ENCODE measurements at places on chromosomes 12 and 14. TPM values are rescaled to one million over a fixed set of nuclear protein-coding genes. Genes with fewer than 3 reads are reported as not detected.

Gene ANKRD33
- not detected for total RNA-seq

Gene SLC6A12
- total RNA-seq: 0.51 TPM

Gene CBX5
- total RNA-seq: 77.2 TPM

- no peak for DNase-seq
These were observed 30.6 kb downstream of the TMEM132D start for GRCh38 chr12:129873111-129873832.

- peak; percentile 61 for DNase-seq
These were observed 1.1 kb downstream of the ETV6 start for GRCh38 chr12:11650286-11651281.

- no peak for DNase-seq
These were observed 67.1 kb upstream of the SINHCAF start for GRCh38 chr12:31393004-31393550.

- DNase-seq: no peak
These were observed 498.3 kb downstream of the KCNH5 start for GRCh38 chr14:62546862-62547474.

- no peak for DNase-seq
These were observed 22.9 kb upstream of the BCDIN3D start for GRCh38 chr12:49865782-49866135.

GRCh38 chr12:19710811-19711793, 271.8 kb downstream of the AEBP2 start:
- DNase-seq: peak; percentile 44
